ENCODE measurements at places on chromosomes 1 and 21. TPM values are rescaled to one million over a fixed set of nuclear protein-coding genes. Genes with fewer than 3 reads are reported as not detected.

NFYC gene
- total RNA-seq: 75.9 TPM

HUNK gene
- total RNA-seq: 0.64 TPM

PCAT6 gene
- total RNA-seq: not detected

OVAAL gene
- not detected for total RNA-seq

SLC9A1 gene
- 22.0 TPM for total RNA-seq

HPDL gene
- not detected for total RNA-seq

RGS13 gene
- total RNA-seq: not detected

PLD5 gene
- total RNA-seq: 6.6 TPM

TMEM51 gene
- total RNA-seq: not detected

CR2 gene
- total RNA-seq: not detected

GRCh38 chr1:53634571-53634979 is 104.4 kb downstream of the GLIS1 start:
- no peaks in the 10 kb centered on the region for H3K27me3 ChIP-seq
- no peak overlapping the region for H3K27ac ChIP-seq
- H3K4me3 ChIP-seq: no peak overlapping the region
- H3K36me3 ChIP-seq: no peaks in the 10 kb centered on the region
- H3K4me1 ChIP-seq: no peaks in the 10 kb centered on the region

GRCh38 chr1:167117225-167117624 is 23.4 kb downstream of the STYXL2 start:
- no peaks in the 10 kb centered on the region for H3K36me3 ChIP-seq
- H3K4me3 ChIP-seq: no peak overlapping the region
- no peak for DNase-seq
- H3K27me3 ChIP-seq: no peaks in the 10 kb centered on the region
- H3K4me1 ChIP-seq: no peaks in the 10 kb centered on the region
- no peak overlapping the region for H3K27ac ChIP-seq

DNA sequence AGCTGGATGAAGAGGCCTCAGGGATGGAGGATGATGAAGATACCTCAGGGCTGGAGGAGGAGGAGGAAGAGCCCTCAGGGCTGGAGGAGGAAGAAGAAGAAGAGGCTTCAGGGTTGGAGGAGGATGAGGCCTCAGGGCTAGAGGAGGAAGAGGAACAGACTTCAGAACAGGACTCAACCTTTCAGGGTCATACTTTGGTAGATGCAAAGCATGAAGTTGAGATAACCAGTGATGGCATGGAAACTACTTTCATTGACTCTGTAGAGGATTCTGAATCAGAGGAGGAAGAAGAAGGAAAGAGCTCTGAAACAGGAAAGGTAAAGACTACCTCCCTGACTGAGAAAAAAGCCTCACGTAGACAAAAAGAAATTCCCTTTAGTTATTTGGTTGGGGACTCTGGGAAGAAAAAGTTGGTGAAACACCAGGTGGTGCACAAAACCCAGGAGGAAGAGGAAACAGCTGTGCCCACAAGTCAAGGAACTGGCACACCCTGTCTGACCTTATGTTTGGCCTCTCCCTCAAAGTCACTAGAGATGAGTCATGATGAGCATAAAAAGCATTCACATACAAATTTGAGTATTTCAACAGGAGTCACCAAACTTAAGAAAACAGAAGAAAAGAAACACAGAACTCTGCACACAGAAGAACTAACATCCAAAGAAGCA is 15.4 kb downstream of the L1TD1 start:
- DNase-seq: no peak
- H3K4me3 ChIP-seq: no peak overlapping the region
- no peaks in the 10 kb centered on the region for H3K4me1 ChIP-seq
- H3K36me3 ChIP-seq: no peaks in the 10 kb centered on the region
- H3K27ac ChIP-seq: no peak overlapping the region
- no peaks in the 10 kb centered on the region for H3K27me3 ChIP-seq

DNA sequence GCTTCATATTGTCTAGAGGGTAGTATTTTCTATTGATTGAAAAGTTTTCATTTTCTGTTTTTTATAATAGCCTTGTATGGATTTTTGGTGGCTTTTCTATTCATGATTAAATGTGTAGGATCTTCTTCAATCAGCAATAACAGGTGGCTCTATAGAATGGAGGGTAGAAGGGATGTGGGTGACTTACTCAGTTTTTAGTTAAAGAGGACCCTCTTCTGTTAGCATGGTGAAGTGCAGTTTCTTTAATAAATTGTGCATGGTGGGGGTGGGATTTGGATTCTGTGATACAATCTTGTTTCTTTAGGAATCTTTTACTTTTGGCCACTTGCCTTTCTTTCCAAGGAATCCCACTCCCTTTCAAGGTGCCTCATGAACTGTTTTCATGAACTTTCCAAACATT is 64.7 kb downstream of the SLC35A3 start:
- H3K4me3 ChIP-seq: no peak overlapping the region
- H3K4me1 ChIP-seq: no peaks in the 10 kb centered on the region

- no peaks in the 10 kb centered on the region for H3K4me1 ChIP-seq
- H3K4me3 ChIP-seq: no peak overlapping the region
These were observed 10.4 kb upstream of the SRARP start for GRCh38 chr1:15993666-15994065.

GRCh38 chr1:9194024-9194423 is 40.5 kb upstream of the H6PD start:
- H3K36me3 ChIP-seq: no peaks in the 10 kb centered on the region
- H3K27me3 ChIP-seq: no peaks in the 10 kb centered on the region
- no peak overlapping the region for H3K4me3 ChIP-seq
- DNase-seq: no peak

- H3K4me3 ChIP-seq: no peak overlapping the region
- H3K27me3 ChIP-seq: no peaks in the 10 kb centered on the region
- DNase-seq: no peak
- no peaks in the 10 kb centered on the region for H3K4me1 ChIP-seq
- no peaks in the 10 kb centered on the region for H3K36me3 ChIP-seq
These were observed 26.0 kb downstream of the LMX1A start for GRCh38 chr1:165330483-165330882.

- peak overlapping the region; percentile 43 for H3K4me3 ChIP-seq
- H3K36me3 ChIP-seq: no peaks in the 10 kb centered on the region
- peak; percentile 77 for DNase-seq
- H3K27ac ChIP-seq: peak overlapping the region; percentile 73
- H3K4me1 ChIP-seq: no peaks in the 10 kb centered on the region
These were observed 857.4 kb downstream of the USP25 start for GRCh38 chr21:16587141-16587581.

- H3K4me1 ChIP-seq: peaks cover 10% of the 10 kb centered on the region
- no peak overlapping the region for H3K27ac ChIP-seq
These were observed 3.2 kb upstream of the TMEM63A start for GRCh38 chr1:225885336-225885735.

GRCh38 chr1:68484618-68485017 is 12.3 kb downstream of the DEPDC1 start:
- no peak overlapping the region for H3K27ac ChIP-seq
- no peaks in the 10 kb centered on the region for H3K27me3 ChIP-seq
- H3K4me3 ChIP-seq: no peak overlapping the region
- no peak for DNase-seq
- no peaks in the 10 kb centered on the region for H3K4me1 ChIP-seq

DNA sequence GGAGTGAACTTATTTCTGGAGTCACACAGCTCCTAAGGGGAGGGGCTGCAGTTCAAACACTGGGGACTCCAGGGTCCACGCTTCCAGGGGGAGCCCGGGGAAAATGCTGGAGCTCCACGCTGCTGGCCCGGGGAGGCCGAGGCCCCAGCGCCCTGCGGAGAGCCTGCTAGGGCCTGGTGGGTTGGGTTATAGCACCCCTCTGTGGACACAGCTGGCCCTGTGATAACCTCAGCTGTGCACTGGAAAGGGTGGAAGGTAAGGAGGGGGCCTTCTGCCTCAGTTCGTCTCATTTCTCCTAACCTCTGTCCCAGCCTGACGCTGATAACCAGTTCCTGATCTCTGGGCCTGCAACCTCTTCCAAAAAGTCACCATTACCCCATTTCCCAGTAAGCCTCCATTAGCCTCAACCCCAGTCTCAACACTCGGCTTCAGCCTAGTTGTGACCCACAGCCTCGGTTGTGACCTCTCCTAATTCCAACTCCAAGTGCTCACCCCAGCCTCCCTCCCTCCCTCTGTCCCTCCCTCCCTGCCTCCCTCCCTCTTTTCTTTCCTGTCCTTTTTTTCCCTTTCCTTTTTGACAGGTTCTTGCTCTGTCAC is 7.1 kb downstream of the NBL1 start:
- DNase-seq: no peak
- peaks cover 43% of the 10 kb centered on the region for H3K4me1 ChIP-seq
- peak overlapping the region; percentile 83 for H3K27ac ChIP-seq
- no peaks in the 10 kb centered on the region for H3K36me3 ChIP-seq

DNA sequence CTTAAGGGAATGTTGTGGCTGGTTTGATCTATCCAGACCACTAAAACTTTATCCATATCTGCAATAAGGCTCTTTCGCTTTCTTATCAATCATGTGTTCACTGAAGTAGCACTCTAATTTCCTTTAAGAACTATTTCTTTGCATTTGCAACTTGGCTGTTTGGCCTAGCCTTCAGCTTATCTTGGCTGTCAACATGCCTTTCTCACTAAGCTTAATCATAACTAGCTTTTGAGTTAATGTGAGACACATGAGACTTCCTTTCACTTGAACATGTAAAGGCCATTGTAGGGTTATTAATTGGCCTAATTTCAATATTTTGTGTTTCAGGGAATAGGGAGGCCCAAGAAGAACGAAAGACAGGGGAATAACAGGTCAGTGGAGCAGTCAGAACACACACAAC is 124.7 kb downstream of the TNFSF18 start:
- DNase-seq: no peak
- H3K36me3 ChIP-seq: no peaks in the 10 kb centered on the region
- no peak overlapping the region for H3K27ac ChIP-seq
- no peaks in the 10 kb centered on the region for H3K4me1 ChIP-seq

DNA sequence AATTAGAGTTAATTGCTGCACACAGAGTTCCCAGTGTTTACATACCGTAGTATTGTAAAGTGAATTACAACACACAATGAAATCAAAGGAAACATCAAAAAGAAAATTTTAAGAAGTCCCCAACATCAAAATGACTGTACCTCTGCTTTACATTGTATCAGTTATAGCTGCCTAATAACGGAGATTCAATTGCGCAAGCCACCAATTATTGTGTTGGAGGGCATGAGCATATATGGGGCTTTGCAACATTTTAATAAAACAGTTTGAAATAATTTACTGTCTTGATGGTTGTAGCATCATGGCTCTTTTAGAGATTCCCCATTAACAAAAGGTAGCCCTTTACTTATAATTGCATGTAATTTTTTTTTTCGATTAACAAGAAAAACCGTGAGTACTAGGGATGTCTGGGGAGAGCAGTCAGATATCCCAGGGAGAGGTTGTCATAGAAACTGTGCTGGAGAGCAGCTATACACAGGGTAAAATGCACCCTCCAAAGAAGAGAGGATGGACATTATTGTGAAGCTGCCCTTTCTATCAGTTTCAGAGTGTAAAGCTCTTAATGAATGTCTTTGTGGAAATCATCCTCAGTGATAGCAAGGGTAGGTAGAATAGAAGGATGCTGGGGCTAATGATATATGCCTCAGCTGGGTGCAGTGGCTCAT is 55.9 kb upstream of the BTG3 start:
- H3K27ac ChIP-seq: no peak overlapping the region
- H3K36me3 ChIP-seq: no peaks in the 10 kb centered on the region
- H3K4me3 ChIP-seq: no peak overlapping the region
- DNase-seq: no peak
- H3K4me1 ChIP-seq: no peaks in the 10 kb centered on the region

DNA sequence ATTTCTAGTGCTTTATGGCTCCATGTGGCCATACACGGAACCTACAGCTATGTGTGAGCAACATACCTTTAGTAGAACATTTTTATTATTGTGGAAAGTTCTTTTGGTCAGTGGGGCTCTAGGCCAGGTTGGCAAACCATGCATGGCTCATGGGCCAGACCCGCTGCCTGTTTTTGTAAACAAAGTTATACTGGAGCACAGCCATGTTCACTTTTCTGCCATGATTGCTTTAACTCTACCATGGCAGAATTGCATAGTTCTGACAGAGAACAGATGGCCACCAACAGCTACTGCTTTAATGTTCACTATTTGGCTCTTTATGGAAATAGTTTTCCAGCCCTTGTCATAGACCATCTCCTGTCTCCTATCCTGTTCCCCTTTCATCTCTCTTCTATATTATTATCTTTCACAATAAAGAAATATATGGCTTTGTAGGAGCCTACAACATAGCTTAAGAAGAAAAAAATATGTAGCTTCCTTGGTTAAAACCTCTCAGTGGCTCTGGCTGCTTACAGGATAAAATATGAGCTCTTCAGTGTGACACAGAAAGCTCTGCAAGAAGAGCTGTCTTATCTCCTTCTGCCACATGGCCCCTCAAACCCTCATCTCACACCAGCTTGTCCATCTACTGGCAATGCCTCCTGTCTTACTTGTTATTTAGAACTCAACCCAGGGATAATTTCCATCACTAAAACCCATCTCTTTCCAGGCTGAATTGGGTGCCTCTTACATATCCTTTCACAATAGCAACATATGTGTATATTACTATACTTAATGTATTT is 54.6 kb upstream of the RWDD3 start:
- H3K4me1 ChIP-seq: no peaks in the 10 kb centered on the region
- no peak overlapping the region for H3K4me3 ChIP-seq
- H3K27ac ChIP-seq: no peak overlapping the region
- no peak for DNase-seq
- H3K27me3 ChIP-seq: no peaks in the 10 kb centered on the region

DNA sequence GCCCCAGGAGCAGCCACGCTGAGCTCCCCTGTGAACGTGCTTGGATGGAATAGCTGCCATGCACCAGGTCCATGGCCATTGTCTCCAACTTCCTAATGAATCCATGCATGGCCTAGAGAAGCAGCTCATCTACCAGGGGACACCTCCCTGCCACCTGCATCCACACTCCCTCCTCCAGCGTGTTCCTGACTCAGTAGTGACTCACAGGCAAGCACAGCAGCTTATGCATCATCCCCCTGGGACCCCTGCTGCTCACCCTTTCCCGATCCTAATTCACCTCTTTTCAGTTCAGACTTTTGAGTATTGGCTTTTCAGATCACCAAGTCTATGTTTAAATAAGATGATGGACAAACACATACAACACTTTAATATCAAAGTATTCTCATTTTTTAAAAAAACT is 39.9 kb upstream of the TADA1 start:
- no peak for DNase-seq
- no peaks in the 10 kb centered on the region for H3K36me3 ChIP-seq
- no peaks in the 10 kb centered on the region for H3K27me3 ChIP-seq
- no peak overlapping the region for H3K4me3 ChIP-seq
- H3K27ac ChIP-seq: no peak overlapping the region

GRCh38 chr1:85048296-85049064 is at the start of gene MCOLN3:
MCOLN3 (minus strand) TSS chr1:85048500; CDS start chr1:85045360, 3,140 bp downstream.
- no peak for DNase-seq
- no peaks in the 10 kb centered on the region for H3K36me3 ChIP-seq
- H3K4me1 ChIP-seq: peaks cover 4% of the 10 kb centered on the region
- peaks cover 14% of the 10 kb centered on the region for H3K27me3 ChIP-seq
- no peak within 1 kb of the TSS for H3K27ac ChIP-seq
- peak within 1 kb of the TSS; percentile 70 for H3K4me3 ChIP-seq
